Urothelium cell line (cell line): ENCODE measurements at places on chromosomes 11 and 22.
A peak's percentile ranks its signal among the peaks of the same experiment; 100 is the strongest.

DNA sequence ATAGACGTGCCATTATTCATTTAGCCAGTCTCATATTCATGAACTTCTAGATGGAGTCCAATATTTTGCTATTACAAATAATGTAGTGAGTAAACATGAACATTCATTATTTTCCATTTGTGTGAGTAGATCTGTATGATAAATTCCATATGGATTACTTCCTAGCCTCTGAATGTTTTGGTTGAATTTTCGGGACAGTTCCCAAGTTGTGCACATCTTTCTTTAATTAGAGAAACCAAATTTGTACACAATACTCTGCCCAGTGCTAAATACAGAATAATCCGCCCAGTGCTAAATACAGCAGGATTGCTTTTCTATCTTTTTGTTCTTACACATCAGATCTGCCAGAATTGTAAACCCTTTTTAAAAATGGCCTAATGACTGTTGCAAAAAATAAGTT lies 17.1 kb upstream of the APLP2 start:
- no peak for DNase-seq

- DNase-seq: peak; percentile 72
Measured at GRCh38 chr22:24516301-24516737, 21.2 kb downstream of the UPB1 start.

GRCh38 chr22:24310969-24311368 lies 40.3 kb downstream of the SPECC1L start:
- no peak for DNase-seq

DNA sequence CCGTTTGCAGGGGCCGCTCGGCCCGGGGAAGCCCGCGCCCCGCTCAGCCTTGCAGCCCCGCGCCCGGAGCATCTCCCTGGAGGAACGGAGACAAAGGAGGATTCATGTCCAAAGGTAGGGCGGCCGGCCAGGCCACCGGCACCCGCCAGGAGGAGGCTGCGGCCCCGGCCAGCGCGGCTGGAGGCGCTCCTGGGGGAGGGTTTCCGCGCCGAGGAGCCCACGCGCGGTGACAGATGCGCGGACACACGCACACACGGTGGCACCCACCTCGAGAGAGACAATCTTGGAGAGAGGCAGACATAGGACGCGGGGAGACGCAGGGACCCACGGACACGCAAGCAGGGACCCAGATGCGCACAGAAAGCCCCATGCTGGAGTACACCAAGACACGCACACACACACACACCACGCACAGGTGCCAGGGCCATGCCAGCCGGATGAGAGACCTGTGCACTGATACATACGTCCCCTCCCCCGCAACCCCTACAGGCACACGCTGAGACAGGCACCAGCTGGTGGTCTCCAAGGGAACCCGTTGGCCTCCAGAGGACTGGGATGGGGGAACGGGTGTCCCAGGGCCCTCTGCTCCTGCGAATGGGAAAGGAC lies 7.8 kb downstream of the SEPTIN3 start:
- DNase-seq: peak; percentile 52

DNA sequence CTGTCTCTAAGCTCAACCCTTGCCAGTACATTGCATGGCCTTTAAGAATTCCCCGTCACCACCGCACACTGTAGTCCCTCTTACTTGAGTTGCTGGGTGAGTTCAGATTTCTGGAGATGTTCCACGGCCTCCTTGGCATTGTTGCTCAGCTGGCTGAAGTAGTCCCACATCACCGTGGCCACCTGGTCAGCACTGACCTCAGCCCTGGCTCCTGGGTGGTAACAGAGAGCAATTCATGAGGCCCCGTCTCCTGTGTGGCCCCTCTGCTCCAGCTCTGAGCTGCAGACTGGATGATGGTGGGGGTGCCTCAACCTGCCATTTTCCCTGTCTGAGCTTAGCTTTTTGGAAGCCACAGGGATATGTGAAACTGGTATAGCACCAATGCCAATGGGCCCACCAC lies 529 bp downstream of the APOA4 start:
- DNase-seq: no peak

- DNase-seq: no peak
Measured at GRCh38 chr11:61066645-61067044, 35.6 kb upstream of the CD5 start.

- DNase-seq: peak; percentile 26
Measured at GRCh38 chr11:45083544-45084087, 62.8 kb upstream of the PRDM11 start.

- DNase-seq: no peak
Measured at GRCh38 chr11:106875013-106875412, 143.3 kb downstream of the GUCY1A2 start.

- DNase-seq: no peak
Measured at GRCh38 chr11:69231466-69232018, 62.4 kb upstream of the MYEOV start.

- DNase-seq: no peak
Measured at GRCh38 chr22:40485813-40486667, 115.6 kb downstream of the SGSM3 start.

DNA sequence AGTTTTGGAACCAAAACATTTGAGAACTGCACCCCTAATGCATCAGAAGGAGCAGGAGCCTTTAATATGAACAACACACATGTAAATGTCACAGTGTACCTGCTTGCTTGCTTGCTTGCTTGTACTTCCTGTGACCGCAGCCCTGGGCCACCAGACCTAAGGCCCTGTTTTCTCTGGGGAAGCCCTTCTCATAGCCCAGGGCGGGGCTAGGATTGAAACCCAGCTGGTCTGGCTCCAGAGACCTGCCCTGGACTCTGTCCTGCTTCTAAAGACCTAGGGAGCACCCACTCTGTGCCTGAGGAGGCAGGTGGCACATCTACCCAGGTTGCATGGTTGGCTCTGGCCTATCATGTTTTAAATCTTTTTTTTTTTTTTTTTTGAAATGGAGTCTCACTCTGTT lies 7.6 kb upstream of the MCM5 start:
- no peak for DNase-seq

DNA sequence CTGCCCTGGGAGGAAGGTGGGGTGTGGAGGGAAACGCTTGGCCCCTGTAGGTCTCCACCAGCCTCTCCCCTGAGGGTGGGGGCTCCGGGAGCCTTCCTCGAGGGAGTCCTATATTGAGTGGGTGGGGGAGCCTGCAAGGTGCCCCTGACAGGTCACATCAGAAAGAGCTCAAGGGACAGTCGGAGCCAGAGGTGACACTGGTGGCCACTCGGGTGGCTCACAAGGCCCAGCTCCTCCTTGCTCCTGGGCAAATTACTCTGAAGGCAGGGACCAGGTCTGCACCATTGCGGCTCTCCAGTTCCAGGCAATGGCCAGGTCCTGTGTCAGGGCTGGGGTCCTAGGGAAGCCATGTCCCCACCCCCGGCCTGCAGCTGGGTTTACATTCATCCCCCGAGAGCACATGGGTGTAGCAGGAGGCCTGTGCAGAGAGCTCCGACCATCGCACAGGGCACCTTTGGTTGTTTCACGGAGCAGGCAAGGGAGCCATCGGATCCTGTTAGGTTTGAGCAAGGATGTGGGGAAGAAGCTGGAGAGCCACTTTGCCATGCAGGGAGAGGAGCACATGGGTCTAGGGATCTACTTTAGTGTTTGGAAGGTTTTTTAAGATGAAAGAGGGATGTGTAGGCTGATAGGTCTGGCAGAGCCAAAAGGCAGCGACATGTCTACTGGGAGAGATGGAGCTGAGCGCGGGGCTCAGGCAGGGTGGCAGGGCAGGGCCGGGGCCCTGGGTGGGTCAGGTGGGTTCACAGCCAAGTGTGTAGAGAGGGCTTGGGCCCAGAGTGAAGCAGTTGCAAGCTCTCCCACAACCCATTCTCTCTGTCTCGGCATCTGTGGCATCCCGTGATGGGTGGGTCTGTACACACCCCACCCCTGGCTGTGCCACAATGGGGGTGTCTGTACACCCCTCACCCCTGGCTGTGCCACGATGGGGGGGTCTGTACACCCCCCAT lies 14.8 kb downstream of the CCND1 start:
- DNase-seq: no peak

DNA sequence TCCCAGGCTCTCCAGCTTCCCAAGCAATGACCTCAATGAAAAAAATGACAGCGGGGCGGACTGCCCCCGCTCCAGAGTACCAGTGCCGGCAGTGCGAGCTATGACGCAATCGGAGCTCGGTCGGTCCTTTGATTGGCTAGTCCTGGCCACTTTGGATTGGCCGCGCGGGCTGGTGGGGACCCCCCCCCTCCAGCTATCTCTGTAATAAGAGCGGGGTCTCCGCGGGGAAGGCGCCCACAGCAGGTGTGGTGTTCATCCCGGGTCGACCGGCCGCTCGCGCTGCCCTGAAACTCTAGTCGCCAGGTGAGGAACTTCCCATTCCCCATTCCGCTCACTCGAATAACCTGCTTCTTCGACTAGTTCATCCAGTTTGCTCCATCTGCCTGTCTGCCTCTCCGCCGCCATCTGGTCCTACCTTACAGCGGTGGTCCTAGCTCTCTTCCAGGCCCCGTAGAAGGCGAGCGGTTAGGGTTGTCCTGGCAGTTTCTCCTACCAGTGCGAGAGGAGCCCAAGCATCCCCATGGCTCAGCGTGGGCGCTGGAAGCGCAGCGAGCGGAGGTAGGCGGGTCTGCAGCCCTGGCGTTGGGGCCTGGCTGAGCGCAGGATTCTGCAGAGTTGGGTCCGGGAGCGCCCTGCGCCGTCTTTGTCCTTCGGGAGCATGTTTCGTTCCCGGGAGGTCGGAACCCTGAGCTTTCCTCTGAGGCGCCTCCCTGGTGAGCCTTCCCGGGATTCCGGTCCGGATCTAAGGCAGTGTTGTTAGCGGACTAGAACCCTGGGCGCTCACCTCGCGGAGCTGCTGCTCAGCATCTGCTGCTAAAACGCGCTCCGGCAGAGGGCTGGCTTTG lies at the start of gene CALCB:
Gene CALCB (plus strand): TSS at position 233 of the 845 bp plus-strand sequence. CDS start 1,126 bp downstream, outside the sequence.
- no peak for DNase-seq

DNA sequence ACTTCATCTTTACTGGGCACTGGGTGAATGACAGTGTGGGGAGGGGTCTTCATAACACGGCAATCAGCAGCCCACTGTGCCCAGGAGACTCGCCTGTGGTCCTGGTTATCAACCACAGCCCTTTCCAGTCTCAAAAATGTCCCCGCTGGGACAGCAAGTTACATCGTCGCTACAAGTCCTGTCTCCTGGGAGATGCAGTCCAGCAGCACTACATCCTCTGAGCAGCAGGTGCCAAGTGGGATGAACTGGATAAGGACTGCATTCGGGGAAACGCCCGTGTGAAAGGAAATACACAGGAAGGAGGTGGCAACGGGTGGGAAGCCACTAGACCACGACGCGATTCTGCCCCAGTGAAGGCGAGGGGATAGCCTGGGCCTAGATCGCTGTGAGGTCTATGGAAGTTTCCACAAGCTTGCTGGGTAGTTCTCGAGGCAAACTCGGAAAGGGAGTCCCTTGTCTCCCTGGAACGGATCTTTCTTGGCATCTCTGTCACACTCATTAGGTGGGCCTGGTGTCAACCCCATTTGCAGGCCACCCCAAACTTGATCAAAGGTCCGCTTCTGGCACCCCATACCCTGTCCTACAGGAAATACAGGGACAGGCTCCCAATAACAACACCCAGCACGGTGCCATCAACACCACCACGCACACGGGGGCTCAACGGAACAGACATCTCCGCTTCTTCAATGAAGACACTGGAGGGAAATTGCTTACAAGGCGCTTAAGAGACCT lies 4.4 kb downstream of the ASCL2 start:
- no peak for DNase-seq

DNA sequence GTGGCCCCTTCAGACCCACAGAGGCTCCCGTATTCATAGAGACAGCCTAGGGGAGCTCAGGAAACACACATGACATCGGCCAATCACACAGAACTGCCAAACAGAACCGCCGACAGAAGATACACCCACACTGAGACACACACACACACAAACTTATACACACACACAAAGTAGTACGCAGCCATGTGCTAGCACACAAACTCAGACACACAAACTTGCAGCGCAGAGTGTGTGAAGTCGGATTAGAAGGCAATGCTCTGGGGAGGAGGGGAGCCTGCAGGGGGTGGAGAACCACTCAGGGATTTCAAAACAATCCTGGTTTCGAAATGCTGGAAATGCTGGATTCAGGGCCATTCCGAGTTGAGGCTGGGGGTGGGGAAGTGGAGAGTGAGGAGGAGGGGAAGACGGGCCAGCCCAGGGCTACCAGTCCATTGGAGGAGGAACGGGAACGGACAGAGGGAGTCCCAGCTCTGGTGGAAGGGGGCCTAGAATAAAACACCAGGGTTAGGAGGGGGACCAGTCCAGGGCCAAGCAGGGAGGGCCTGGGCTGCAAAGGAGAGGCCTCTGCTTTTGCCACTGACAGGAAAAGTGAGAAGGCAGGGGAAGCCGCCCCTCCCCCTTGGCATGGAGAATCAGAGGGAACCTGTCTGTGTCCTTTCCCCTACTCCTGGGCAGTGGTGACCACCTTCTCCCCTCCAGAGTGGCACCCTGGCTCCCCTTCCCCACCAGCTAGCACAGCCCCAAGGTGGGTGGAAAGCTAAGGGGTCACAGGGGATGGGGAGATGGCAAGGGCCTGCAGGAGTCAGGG lies 4.4 kb downstream of the BCL9L start:
- DNase-seq: no peak

GRCh38 chr11:32148895-32149294 lies 58.0 kb downstream of the RCN1 start:
- DNase-seq: no peak

GRCh38 chr11:22860241-22860640 lies at the start of gene CCDC179:
Gene CCDC179 (minus strand): TSS chr11:22860474. CDS start chr11:22860421, 53 bp downstream.
- DNase-seq: no peak

- DNase-seq: no peak
Measured at GRCh38 chr22:22818861-22819855, 68.5 kb upstream of the IGLL5 start.
